ENCODE measurements at places on chromosomes 6 and 20.

DNA sequence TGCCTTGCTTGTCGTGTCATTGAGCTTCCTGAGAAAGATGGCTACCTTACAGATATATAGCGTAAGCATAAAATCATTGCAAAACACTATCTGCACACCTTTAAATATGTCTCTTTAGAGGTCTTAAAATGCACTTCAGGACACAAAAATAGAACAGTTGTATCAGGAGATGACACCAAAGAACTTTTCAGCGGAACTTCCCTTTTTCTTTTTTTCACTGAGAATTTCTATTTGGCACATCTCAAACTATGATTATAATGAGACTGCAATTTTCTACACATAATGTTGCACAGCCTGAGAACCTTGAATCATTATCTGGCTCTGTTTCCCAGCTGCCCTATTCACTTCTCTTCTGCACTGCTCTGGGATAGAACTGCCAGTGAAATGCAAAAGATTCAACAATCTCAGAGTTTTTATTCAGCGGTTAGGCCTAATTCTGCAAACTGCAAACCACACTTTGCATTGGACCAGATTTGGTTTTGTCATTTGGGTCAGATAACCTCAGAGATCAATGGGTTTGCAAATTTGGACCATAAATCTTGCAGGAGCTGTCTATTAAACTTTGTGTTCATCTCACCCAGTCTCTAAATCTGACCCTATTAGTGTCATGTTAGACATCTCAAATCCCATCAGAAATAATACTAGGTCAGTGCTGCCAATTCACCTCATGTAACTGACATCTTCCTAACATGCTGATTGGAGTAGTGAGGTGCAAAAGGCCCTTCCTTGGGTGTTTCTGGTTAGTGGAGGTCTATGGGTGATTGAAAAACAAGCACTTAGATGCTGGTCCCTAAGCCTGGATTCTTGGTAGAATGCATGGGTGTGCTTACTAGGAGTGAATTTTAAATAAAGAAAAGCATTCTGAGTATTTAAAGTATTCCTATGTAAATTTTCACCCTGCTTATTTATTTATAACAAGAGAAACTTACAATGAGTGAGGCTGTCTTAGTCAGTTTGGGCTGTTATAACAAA lies 382.7 kb downstream of the UTRN start:
- DNase-seq, result no peak

DNA sequence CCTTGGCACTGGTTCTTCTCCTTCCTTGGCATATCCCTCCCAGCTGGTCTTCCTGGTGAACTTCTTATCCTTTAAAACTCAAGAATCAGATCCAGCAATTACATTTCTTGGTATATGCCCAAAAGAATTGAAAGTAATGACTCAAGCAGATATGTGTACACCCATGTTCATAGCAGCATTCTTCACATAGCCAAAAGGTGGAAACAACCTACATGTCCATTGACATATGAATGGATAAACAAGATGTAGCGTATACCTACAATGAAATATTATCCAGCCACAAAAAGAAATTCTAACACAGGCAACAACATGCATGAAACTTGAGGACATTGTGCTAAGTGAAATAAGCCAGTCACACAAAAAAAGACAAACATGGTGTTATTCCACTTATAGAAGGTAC lies 103.7 kb upstream of the NT5E start:
- no peak for DNase-seq

DNA sequence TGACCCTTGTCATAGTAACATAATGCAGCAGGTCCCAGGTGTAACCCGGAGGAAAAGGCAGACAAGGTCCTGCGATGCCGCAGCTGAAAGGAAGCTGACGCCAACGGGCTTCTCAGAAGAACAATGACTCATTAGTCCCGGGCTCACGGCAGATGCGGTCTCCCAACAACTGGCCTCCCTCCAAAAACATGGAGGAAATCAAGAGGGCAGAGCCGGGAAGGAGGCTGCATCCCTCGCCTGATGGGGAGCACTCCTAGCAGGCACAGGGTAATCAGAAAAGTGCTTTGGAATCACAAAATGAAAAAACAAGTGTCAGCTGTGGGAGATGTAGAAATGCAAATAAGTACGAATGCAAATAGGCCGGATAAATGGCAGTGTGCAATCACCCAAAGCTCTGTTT lies 165.2 kb upstream of the AGPAT4 start:
- peak; percentile 74 for DNase-seq

- no peak for DNase-seq
These were observed 263.9 kb downstream of the PLCB1 start for GRCh38 chr20:8395956-8396355.

GRCh38 chr6:48881551-48881950 lies 581.5 kb downstream of the MMUT start:
- no peak for DNase-seq

- DNase-seq, result no peak
These were observed 16.3 kb downstream of the MAP1LC3A start for GRCh38 chr20:34574861-34575260.

- no peak for DNase-seq
These were observed 41.6 kb upstream of the SYNCRIP start for GRCh38 chr6:85684133-85684808.

DNA sequence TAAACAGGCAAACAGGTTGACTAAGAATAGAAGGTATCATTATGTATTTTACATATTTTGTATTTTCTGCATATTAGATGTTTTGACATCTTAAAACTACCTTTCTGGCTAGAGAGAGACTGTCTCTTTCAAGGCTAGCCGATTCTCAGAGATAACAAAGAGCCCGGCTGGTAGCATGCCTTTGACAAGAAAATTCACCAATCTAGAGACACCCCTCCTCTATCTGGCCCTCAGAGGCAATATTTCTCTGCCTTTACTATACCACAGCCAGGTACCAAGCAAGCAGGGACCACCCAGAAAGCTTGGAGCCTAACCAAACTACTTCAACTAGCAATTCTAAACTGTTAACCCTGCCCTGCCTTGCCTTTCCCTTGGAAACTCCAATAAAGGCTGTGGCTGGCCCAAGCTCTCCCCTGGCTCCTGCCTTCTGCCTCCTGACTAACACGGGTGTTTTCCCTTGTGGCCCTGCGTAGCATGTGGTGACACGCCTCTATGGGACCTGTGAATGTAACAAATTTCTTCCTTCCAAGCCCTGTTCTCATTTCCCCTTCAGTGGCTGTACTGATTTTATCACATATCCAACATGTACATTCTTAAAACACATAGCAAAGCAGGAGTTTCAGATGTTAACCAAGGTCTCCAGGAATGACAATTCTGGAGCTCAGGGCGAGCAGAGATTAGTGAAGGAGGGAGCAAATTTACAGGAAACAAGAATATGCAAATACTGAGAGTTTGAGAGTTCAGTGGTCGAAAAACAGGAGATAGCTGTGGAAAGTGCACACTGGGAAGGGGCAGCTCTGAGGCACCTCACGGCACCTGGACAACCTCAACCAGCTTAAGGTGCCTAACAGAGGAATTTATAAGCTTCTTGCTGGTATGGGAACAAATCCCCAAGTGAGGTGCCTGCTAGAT lies 120.8 kb downstream of the BACH2 start:
- no peak for DNase-seq

DNA sequence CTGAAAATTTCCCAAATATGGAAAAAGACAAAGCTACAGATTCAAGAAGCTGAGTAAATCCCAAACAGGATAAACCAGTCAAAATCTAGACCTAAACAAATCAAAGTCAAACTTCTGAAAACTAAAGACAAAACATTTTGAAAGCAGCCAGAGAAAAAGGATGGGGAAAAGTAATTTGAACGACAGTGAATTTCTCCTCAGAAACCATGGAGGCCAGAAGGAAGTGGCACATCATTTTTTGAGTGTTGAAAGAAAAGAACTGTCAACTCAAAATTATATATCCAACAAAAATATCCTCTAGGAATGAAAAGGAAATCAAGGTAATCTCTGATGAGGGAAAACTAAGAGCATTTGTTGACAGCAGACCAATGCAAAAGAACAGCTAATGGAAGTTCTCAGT lies 6.8 kb downstream of the RAB23 start:
- no peak for DNase-seq

GRCh38 chr6:87922196-87922946 lies 125.3 kb upstream of the SPACA1 start:
- no peak for DNase-seq

GRCh38 chr6:63584566-63584965 lies 12.3 kb downstream of the LOC128125822 start:
- DNase-seq, result no peak

DNA sequence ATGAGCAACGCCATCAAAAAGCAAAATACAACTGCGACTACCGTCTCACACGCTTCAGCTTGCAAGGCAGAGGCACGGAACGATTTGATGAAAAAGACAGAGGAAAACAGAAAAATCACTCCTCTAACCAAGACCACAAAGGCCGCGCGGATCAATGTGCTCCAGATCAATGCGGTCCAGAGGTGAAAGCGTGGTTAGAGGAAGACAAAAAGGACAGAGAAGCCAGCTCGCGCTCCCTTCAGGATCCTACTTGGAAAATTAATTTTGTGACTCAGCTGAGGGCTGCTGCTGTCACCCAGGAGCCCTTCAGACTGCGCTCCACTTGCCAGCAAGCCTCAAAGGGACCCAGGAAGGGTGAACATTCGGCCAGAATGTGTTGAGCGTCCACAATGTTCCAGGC lies 140.2 kb upstream of the RPS6KA2 start:
- no peak for DNase-seq

GRCh38 chr6:42831237-42831636 lies 48.2 kb upstream of the RPL7L1 start:
- no peak for DNase-seq

DNA sequence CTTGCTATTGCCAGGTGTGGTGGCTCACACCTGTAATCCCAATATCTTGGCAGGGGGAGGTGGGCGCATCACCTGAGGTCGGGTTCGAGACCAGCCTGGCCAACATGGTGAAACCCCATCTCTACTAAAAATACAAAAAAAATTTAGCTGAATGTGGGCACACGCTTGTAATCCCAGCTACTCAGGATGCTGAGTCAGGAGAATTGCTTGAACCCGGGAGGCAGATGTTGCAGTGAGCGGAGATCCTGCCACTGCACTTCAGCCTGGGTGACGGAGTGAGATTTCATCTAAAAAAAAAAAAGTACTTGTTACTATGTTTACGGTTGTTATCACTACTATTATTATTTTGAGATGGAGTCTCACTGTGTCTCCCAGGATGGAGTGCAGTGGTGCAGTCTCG lies 3.0 kb downstream of the PPT2 start:
- no peak for DNase-seq

- no peak for DNase-seq
These were observed 50.6 kb downstream of the FGD2 start for GRCh38 chr6:37056112-37056403.
